ENCODE measurements at places on chromosomes 7 and 10.

GRCh38 chr10:120336911-120337540 lies 120.0 kb upstream of the PLPP4 start:
- peak; percentile 12 for DNase-seq

- DNase-seq = peak; percentile 9
Measured at GRCh38 chr10:36110097-36110496, 468.0 kb upstream of the FZD8 start.

DNA sequence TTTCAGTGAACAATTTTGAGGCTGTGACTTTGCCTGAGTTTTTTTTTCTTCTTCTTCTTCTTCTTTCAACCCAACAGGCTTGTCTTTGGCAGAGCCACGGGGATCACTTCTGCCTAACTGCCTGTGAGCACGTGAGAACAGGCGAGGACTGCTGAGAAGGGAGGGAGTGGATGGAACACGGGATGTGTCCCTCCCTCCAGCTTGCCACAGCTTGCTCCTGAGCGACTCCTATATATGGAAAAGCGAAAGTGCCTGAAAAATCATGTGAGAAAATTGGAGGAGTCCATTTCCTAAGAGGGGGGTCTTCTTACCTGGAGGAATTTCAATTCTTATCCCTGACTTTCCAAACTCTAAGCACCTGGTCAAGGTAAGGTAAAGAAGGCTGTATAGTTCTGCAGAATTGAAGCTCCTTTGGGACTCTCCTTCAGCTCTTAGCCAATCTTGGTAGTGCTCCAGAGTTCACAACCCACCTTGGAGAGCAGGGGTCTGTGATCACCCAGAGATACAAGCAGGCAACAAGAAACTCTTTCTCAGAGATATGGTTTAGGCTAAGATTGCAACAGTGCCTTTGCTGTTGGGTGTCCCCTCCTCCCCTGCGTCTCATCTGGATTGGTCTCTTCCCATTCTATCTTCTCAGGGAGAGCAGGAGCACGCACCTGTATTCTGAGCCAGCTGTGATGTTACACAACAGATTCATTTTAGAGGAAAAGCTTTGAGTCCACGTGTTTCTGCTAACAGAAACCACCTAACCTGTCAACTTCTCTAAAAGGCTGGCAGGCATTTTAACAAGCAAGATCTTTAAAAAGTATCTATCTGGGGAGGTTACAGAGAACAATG lies at the start of gene MAT1A:
Gene MAT1A (minus strand): TSS at position 208 of the 837 bp plus-strand sequence. CDS start 235 bp downstream, outside the sequence.
- DNase-seq = no peak

DNA sequence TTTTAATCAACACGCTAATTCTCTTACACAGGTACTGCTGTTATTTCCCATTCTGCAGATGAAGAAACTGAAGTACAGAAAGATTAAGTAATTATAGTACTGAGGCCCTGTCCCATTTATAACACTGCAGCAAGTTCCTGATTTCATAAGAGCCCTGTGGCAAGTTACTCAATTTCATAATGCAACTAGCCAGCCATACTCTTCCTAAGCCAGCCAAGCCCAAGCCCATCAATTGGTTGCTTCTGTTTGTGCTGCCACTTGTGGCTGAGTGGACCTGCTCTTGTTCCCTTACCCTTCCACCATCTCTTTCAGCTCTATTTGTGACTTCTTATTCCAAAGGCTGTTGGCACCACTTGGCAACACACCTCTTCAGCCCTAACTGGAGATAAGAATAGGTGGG lies 19.7 kb upstream of the PRPF18 start:
- DNase-seq = no peak

GRCh38 chr10:36515319-36515718 lies 610.1 kb upstream of the ANKRD30A start:
- peak; percentile 22 for DNase-seq

GRCh38 chr10:96672481-96673175 lies 47.7 kb downstream of the PIK3AP1 start:
- no peak for DNase-seq

- peak; percentile 91 for DNase-seq
Measured at GRCh38 chr7:100469227-100470044, 5.4 kb upstream of the SPACDR start.
